ENCODE measurements at places on chromosomes 13 and 19. TPM values are rescaled to one million over a fixed set of nuclear protein-coding genes. Genes with fewer than 3 reads are reported as not detected.

The CBY2 gene
- total RNA-seq = not detected

The KIR2DL4 gene
- 0.22 TPM for total RNA-seq

The EPS8L1 gene
- 0.58 TPM for total RNA-seq

The TSSK6 gene
- total RNA-seq = 0.74 TPM

The RNF113B gene
- total RNA-seq = not detected

The SIGLEC10 gene
- total RNA-seq = 5.2 TPM

The CRLF1 gene
- 30.7 TPM for total RNA-seq

DNA sequence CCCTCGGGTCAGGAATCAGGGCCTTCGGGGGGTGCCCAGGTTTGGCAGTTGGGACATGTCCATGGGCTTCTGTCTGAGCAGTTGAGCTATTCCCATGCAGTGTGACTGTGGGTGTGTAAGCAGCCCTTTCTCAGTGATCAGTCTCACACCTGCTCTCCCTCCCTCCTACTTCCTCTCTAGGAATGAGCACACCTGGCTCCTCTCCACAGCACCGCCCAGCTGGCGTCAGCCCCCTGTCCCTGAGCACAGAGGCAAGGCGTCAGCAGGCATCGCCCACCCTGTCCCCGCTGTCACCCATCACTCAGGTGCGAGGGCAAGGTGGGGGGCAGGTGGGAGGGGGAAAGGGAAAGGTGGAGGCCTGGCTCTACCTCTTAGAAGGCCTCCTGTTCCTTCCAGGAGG is 25.9 kb downstream of the COMP start:
- no peak for DNase-seq

- no peak for DNase-seq
Observed at GRCh38 chr13:24281188-24282008, 28.0 kb upstream of the C1QTNF9 start.

- no peak for DNase-seq
Observed at GRCh38 chr13:72651144-72651543, 76.3 kb downstream of the MZT1 start.

DNA sequence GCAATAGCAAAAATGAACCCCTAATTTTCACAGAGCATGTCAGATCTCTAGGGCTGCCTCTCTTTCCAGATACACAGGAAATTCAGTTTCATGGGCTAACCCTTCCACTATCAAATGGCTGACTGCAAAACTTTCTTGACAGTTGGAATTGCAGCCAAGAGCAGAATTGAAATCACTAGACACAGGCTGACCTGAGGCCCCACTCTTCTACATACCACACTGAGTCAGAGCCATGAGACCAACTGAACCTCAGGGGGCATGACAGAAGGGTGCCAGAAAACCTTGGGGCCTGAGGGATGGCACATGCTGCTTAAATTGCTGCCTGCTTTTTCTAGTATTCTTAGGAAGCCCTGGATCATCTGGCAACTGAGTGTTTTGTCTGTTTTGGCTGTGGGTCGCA is 1.7 kb upstream of the DLEU7 start:
- DNase-seq = no peak

- DNase-seq = no peak
Observed at GRCh38 chr13:75554464-75554863, 4.9 kb downstream of the UCHL3 start.

GRCh38 chr19:21474671-21475181 is 30.7 kb upstream of the ZNF429 start:
- peak; percentile 92 for DNase-seq

GRCh38 chr13:103799028-103799427 is 732.8 kb upstream of the SLC10A2 start:
- no peak for DNase-seq

DNA sequence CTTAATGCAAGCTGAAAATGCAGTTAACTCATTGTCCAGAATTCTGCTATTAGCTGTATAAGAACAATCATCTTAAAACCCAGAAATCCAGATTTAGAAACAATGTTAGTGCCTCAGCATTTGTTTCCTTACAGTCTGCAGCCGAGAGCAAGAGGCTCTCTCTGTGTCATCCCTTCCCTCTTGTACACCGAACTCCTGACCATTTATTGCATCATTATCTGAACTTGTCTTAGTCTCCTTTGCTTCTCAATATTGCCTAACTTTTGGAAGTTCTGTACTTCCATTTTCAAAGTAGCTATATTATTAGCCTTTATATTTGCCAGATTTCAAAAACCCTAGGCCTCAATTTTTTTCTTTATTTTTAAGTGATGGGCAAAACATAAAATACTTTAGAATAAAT is 27.1 kb downstream of the RNASEH2B start:
- DNase-seq = no peak

DNA sequence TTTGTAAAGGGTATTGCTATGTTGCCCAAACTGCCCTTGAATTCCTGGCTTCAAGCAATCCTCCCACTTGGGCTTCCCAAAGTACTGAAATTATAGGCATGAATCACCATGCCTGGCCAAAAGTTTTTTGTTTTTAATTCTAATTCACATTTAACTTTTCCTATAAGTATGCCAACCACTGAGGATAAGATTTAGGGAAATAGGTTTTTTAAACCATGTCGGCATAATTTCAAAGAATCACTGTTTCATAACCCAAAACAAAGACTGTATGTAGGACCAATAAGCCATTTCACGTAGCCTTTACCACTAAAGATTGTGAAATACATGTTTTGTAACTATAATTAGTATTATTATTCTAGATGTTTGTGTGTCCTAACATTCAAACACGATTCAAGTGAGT is 8.2 kb downstream of the ZDHHC20 start:
- no peak for DNase-seq

GRCh38 chr19:2987797-2988196 is 10.4 kb downstream of the TLE6 start:
- no peak for DNase-seq

DNA sequence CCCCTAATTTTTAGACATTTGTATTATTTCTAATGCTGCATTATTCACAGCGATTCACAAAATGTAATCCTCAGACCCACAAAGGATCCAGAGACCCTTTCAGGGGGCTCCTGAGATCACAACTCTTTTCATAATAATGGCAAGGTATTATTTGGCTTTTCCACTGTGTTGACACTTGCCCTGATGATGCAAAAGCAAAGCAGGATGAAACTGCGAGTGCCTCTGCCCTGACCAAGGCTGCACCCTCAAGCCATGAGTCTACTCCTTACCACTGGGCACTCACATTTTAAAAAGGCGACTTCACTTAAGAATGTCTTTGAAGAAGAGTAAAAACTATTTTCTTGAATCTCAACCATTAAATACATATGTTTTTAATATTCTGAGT is 11.4 kb downstream of the ELF1 start:
- no peak for DNase-seq

- no peak for DNase-seq
Observed at GRCh38 chr13:25584087-25584486, 212.3 kb downstream of the ATP8A2 start.

DNA sequence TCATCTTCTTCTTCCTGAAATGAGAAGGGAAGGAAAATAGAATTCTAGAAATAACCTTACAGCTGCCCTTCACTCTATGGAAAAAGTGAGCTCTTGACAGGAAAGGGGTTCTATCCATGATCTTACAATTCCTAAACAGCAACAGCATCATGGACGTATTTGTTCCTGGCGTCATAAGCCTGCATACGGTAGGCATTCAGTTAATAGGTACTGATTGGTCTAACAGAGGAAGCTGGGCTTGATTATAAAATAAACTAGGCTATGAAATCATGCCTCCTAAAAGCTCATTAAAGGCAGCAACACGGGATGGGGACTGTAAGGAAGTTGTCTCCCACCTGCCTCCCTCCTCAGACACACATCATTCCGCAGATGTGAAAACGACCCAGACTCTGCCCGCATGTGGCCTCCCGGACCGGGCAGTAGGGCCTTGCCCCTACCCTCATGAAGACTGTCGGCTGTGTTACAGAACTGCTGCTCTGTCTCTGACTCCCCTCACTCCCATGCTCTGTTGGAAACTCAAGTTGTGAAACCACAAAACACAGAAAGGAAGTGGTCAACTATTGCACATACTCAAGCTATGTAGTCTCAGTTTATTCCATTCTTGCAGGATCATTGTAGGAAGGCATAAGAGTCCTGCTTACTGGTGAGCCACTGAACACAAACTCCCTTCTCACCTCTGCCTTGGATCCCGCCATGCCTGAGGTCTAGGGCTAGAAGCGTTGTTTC is 129.8 kb downstream of the DLEU7 start:
- DNase-seq = no peak

DNA sequence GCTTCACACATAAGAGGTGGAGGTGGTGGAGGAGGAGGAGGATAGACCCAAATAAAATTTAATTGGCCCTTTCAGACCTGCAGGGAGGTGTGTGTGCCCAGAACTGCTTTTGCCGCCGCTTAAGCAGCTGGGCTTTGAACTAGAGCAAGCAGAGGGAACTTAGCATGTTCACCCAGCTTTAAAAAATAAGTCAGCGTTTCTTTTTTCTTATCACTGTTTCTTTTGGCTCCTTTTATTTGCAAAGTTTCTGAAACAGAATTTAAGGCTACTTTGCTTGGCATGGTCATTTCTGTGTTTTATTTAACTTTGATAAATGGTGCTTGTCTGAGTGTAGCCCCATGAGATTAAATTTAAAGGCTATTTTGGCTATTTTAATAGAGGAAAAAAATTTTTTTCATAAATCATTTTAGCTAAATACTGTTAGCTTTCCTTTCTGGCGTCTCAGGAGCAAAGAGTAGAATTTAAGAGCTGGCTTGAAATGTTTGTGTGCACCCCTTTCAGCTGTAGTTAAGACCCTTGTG is 43.3 kb upstream of the RNF113B start:
- no peak for DNase-seq

DNA sequence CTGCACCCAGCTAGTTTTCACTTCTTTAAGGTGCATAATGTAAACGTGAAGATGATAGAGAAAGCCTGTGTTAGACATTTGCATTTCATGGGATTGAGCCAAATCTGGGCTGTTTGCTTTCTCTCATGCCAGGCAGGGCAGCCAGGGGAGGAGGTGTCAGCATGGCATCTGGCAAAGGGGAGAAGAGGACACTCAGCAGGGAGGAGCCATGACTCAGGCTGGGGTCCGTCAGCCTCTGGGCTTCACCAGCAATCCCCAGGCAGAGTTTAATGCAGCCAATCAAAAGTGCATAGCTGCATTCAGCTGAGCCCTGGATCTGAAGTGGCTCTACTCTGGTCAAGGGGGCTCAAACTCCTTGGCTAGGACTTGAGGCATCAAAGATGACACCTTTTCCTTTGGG is 23.5 kb downstream of the EBPL start:
- no peak for DNase-seq

- no peak for DNase-seq
Observed at GRCh38 chr13:23575632-23576031, 5.4 kb downstream of the TNFRSF19 start.

DNA sequence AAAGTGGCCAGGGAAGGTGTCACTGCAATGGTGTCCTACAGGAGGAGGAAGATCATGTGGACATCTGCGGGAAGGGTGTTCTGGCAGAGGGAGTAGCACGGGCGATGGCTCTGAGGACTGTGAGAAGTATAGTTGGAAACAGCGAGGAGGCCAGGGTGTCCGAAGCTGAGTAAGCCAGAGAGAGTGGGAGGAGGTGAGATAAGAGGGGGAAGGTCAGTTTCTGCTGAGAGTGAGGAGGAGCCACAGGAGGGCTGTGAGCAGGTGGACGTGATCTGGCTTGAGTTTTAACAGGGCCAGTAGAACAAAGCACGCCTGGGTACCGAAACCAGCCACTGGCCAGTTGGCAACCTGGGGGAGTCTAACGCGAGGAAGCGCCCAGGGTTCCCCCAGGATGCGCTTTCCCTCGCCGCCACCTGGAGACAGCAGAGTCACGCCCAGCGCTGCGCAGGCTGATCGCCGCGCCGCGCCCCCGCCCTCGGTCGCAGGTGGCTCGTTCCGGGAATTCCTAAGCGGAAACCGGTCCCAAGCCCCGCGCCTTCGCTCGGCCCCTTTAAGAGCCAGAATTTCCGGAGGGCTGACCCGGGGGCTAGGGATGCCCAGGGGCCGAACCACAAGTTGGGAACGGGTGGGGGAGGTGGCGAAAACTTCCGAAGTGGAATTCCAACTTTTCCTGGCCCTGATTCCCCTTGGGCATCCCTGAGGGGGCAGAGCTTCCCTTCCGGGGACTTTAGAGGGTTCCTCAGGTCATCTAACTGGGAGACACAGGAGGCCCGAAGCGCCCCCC is 1.1 kb upstream of the LSR start:
- peak; percentile 91 for DNase-seq

DNA sequence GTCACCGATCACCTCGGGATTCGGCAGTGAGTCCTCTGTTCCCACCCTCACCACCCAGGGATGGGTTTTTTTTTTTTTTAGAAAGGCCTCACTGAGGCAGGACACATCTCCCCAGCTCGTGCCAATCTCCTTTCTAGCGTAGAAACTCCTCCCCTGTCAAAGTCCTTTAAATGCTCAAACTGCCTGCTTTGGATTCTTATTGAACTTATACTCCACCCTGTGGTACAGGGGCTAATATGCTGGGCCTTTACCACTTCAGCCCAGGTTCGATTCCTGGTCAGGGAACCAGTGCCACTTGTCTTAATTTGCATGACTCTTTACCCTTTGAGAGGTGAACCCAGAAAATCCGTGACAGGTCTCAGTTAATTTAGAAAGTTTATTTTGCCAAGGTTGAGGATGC is 8.3 kb upstream of the ZNF14 start:
- DNase-seq = no peak

DNA sequence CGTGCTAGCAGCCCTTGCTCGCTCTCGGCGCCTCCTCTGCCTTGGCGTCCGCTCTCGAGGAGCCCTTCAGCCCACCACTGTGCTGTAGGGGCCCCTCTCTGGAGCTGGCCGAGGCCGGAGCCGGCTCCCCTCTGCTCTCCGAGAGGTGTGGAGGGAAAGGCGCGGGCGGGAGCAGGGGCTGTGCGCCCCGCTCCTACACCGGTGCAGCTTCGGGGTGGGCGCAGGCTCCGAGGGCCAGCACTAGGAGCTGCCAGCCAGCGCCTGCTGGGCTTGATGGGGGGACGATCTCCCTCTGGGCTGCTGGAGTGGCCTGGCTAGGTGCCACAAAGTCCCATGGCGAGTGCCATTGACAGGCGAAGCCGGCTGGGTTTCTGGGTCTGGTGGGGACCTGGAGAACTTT is 365.5 kb downstream of the SLITRK1 start:
- DNase-seq = no peak

DNA sequence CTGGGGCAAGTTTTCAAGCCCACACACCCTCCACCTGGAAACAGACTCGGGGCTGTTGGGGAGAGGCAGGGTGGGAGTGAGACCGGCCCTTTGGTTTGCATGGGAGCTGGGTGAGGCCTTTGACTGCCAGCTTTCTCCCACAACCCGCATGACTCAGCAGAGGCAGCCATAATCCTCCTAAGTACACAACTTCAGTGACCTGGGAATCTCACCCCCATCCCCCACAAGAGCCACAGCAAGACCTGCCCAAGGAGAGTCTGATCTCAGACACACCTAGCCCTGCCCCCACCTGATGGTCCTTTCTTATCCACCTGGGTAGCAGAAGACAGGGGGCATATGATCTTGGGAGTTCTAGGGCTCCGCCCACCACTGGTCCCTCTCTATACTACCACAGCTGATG is 1615.4 kb downstream of the EFNB2 start:
- no peak for DNase-seq

- DNase-seq = no peak
Observed at GRCh38 chr19:53881482-53882390, at the start of gene PRKCG. TSS of gene PRKCG (plus strand) at chr19:53882197. CDS start at chr19:53882495, 298 bp downstream.

GRCh38 chr13:98286799-98287198 is 109.7 kb upstream of the RNF113B start:
- no peak for DNase-seq

- DNase-seq = no peak
Observed at GRCh38 chr13:66745307-66745706, 484.8 kb downstream of the PCDH9 start.

GRCh38 chr13:20953245-20953931 is 50.8 kb upstream of the XPO4 start:
- no peak for DNase-seq

GRCh38 chr19:44553478-44554171 is 24.1 kb upstream of the CEACAM20 start:
- no peak for DNase-seq

- no peak for DNase-seq
Observed at GRCh38 chr13:28557725-28558520, 63.0 kb upstream of the FLT1 start.
